Naive thymus-derived CD4-positive, alpha-beta T cell (primary cell): ENCODE measurements at places on chromosomes 5 and 9.
A peak's percentile ranks its signal among the peaks of the same experiment; 100 is the strongest.

GRCh38 chr9:89379031-89379430, 60.7 kb downstream of the SECISBP2 start:
- no peak for DNase-seq

DNA sequence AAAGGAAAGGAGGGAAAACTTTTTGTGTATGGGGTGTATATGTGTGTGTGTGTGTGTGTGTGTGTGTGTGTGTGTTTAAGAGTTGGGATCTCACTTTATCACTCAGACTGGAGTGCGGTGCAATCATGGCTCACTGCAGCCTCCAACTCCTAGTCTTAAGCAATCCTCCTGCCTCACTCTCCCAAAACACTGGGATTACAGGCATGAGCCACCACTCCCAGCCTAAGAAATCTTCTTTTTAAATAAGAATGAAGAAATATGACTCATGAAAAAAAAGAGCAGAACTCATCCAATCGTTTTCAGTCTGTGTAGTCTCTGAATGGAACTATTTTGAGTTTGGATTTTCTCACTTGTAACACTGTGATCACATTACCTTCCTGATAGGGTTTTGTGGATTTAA, 601.5 kb downstream of the ACTL7B start:
- no peak for DNase-seq

GRCh38 chr9:69377291-69377690, 52.3 kb downstream of the ENTREP1 start:
- no peak for DNase-seq

DNA sequence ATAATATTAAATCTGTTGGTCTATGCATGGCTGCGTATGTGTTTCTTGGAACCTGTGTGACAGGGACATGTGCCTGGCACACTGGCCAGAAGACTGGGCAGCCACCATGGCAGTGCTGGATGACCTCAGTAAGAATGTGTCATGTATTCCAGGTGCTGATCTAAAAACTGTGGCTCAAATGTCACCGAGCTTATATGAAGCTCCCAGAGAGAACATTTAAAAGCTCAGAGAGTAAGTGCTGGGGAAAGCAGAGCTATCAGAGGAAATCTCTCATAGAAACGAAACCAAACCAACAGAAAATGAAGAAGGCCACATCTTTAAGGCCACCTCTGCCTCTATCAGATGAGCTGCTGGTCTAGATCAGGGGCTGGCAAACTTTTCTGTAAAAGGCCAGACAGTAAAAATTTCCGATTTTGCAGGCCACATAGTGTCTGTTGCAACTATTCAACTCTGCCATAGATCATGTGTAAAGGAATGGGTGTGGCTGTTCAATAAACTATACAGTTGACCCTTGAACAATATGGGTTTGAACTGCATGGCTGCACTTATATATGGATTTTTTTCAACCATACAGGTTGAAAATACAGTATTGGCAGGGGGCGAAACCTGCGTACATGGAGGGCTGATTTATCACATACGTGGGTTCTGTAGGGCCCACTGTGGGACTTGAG, 31.8 kb downstream of the TSTD2 start:
- DNase-seq = no peak

DNA sequence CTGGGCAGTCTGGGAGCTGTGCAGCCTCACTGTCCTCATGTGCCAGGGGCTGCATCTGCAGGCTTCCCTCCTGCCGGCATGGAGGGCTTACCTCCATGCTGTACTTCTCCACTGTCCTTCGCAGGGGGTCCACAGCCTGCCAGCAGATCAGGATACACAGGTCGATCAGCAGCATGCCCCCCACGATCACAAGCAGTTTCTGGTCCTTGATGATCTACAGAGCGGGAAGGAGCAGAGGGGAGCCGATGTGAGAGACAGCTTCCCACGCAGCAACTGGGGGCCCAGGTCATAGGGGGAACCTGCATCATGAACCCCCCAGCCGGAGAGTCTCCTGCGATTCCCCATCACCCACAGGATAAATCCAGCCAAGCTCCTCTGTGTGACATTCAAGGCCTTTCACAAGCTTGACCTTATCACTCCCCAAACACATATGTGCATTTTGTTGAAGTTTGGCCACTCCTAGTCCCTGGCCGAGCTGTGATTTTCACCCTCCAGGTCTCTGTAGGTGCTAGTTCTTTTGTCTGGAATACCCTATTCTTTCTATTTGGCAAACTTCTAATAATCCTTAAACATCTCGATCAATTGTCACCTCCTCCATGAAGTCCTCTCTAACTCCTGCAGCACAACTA, 107.3 kb upstream of the TBC1D2 start:
- DNase-seq = no peak

- DNase-seq = peak; percentile 73
Measured at GRCh38 chr5:139422307-139422893, 16.9 kb downstream of the DNAJC18 start.
